NCI-H1436 (cell line): ENCODE measurements at places on chromosomes 1 and 21.

GRCh38 chr1:226994586-226995364 lies 54.7 kb downstream of the COQ8A start:
- DNase-seq: no peak

DNA sequence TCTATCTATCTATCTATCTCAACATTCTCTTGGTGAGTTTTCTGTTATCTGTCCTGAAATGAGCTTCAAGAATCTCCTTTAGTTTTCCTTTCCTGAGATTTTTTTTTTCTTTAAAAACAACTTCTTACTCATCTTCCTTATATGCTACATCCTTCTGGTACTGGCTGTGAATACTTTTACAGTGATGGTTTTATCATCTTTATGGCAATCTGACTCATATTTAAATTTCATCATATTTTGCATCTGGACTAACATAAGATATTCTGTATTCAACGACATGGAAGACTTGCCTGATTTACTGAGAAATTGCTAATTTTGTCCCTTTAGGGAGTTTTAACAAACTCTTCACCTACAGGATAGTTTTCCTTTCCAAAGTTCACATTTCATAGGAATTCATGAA lies 33.0 kb downstream of the PDE4B start:
- no peak for DNase-seq

GRCh38 chr1:228735871-228736586 lies 750 bp downstream of the RHOU start:
- DNase-seq: peak; percentile 27

GRCh38 chr1:19365721-19366120 lies 53.6 kb downstream of the SLC66A1 start:
- no peak for DNase-seq

DNA sequence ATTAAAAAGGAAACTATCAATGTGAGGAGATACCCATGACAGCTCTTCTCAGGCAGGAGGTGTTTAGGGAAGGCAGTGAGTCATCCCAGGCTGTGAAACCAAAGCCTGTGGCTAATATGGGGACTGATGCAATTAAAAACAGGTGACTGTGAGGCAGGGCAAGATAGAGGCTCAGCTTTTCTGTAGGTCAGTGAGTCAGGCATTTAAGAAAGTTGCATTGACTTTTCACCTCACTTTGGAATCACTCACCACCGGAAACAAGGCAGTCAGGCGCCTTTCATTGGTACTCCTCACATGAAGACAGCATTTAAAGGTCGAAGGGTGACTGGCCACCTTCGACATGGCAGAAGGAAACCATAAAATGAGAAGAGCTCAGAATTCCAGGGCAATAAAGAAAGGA lies 54.5 kb downstream of the PAPPA2 start:
- DNase-seq: no peak

GRCh38 chr1:152926091-152926490 lies 17.7 kb downstream of the IVL start:
- peak; percentile 17 for DNase-seq

DNA sequence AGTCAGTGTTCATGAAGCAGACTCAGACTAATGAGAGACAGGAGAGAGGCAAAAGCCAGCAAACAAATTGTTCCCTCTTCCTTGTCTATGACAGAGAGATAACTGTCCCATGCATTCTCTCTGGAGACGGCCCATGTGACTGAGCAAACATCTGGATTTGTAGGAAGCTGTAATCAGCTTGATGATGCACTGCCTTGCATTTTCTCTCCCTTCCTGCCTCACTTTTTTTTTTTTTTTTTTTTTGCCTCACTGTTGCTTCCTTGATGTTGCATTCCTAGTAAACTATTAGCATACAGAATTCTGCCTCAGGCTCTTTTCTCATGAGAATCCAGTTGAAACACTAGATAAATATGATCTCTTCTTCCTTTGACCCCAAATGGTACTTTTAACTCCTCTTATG lies 134.5 kb downstream of the HHIPL2 start:
- no peak for DNase-seq

- no peak for DNase-seq
These were observed 33.2 kb downstream of the PACC1 start for GRCh38 chr1:212381397-212382035.

DNA sequence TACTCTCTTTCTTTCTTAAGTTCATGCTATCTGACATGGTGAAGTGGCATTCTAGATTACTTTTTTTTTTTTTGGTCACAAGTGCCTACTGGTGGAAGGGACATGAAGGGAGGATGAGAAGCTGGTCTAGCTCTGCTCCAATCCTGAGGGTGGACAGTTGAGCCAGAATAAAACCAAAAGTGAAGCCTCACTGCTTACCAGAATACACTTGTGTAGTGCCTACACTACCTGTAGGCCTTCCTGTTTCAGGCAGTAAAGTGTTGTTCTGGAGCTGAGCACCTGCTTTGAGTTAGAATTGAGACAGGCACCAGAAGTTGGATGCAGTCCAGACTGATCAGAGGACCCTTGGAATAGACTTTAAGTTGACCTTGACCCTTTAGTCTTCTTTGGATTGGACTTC lies 40.4 kb upstream of the APOBEC4 start:
- DNase-seq: no peak

- no peak for DNase-seq
These were observed 574.7 kb downstream of the USP25 start for GRCh38 chr21:16304174-16305095.

- no peak for DNase-seq
These were observed 374.2 kb upstream of the ZP4 start for GRCh38 chr1:238264951-238265350.

- peak; percentile 49 for DNase-seq
These were observed 27.8 kb upstream of the SUMO3 start for GRCh38 chr21:44845418-44846223.

- no peak for DNase-seq
These were observed 8.3 kb upstream of the PTPRF start for GRCh38 chr1:43522431-43522775.

- no peak for DNase-seq
These were observed 11.5 kb downstream of the RO60 start for GRCh38 chr1:193070942-193071341.

- DNase-seq: peak; percentile 49
These were observed 569 bp downstream of the FALEC start for GRCh38 chr1:150516050-150516591.
